ENCODE measurements at places on chromosomes 4 and X.

- peak; percentile 41 for DNase-seq
Observed at GRCh38 chrX:106959901-106960300, 39.7 kb downstream of the CLDN2 start.

- no peak for DNase-seq
Observed at GRCh38 chr4:34039766-34040165, 2204.5 kb downstream of the ARAP2 start.

DNA sequence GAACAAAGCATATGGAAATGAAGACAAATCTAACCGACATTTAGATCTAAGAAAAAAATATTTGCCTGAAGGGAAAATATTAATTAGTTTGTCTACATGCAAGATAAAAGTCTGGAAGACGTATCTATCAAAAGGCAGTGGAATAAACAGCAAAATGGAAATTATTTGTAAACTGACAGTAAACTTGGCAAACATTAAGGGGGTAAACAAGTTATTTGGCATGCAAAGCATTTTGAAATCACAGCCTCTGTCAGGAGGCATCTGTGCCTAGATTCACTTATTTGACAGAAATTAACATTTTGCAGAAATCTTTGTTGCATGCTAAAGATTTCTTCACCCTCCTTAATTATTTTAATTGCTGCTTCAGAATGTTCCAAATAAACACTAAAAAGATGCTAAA lies 1065.8 kb upstream of the POU3F4 start:
- no peak for DNase-seq

GRCh38 chr4:760616-761015 lies 55.0 kb downstream of the PCGF3 start:
- DNase-seq, result no peak

DNA sequence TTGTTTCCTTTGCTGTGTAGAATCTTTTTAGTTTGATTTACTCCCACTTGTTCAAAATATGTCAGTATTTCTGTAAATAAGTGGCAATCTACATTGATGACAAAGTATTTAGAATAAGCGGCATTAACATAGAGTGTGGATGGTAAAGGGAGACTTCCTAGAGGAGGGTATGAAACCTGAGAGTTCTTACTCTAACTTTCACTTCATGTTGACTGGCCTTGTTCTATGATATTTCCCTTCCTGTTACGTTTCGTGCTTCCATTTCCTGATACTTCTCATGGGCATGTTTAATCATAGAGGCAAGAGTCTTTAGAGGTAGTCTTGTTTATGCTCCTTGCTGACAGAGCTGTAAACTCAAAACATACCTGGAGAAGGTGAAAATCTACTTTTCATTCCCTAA lies 408.9 kb downstream of the GLUD2 start:
- DNase-seq, result no peak

DNA sequence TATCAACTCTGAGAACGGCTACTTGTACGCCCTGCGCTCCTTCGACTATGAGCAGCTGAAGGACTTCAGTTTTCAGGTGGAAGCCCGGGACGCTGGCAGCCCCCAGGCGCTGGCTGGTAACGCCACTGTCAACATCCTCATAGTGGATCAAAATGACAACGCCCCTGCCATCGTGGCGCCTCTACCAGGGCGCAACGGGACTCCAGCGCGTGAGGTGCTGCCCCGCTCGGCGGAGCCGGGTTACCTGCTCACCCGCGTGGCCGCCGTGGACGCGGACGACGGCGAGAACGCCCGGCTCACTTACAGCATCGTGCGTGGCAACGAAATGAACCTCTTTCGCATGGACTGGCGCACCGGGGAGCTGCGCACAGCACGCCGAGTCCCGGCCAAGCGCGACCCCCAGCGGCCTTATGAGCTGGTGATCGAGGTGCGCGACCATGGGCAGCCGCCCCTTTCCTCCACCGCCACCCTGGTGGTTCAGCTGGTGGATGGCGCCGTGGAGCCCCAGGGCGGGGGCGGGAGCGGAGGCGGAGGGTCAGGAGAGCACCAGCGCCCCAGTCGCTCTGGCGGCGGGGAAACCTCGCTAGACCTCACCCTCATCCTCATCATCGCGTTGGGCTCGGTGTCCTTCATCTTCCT lies 2.7 kb downstream of the PCDH10 start:
- DNase-seq, result no peak

GRCh38 chr4:14862891-14863290 lies 139.4 kb upstream of the CPEB2 start:
- no peak for DNase-seq

DNA sequence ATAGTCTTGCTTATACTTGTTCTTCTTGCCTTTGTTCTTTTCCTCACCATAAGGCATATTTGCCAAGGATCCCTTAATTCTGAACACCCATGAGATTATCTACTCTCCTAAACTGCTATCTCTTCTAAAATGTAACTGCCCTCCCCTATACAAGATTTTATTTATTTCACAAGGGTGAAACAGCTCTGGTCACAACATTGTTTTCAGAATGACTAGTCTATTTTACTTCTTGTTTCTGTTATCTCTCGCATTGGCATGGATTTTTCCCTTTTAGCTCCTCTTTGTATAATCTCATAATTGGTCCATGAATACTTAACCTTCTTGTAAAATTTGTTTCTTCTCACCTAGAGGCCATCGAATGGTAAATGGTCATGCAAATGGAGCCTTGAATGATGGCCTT lies 17.2 kb upstream of the COL25A1 start:
- DNase-seq, result no peak

DNA sequence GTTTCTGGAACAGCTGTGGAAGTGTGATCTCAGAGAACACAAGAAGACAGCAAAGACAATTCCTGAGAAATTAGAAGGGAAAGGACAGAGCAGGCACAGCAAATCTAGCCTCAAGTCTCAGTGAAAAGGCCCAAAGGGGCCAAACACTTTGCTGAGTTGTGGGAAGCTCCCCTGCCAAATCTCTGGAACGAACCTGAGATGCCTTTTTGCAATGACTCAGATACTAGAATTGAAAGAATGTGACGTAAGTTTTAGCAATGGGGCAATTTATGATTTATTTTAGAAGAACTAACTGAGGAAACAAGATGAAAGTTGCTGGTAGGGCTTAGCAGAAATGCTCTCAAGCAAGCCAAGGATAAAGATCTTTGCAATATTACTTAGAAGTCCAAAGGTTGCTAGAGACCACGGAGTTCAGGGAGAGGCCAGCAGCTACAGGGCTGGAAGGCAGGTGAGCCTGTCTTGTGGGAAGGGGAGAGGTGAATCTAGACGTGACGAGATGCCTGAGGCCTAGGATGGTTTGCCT lies 92.8 kb downstream of the AMELX start:
- no peak for DNase-seq

DNA sequence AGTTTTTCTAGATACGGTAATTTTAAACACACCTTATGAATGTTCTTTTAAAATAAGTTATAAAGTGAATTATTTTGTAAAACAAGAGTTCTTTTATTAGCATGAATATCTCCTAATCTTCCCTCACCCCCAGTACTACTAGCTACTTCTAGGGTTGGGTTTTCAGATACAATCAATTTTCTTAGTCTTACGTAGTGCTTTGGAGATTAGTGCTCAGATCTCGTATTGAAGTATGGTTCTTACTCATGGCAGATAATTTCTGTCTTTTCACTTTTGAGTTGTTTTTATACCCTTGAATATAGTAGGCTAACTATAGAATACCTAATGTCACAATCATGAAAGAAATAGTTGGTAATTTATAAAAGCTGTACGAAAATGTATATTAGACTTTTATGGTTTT lies 43.2 kb downstream of the CDKL5 start:
- DNase-seq, result no peak

DNA sequence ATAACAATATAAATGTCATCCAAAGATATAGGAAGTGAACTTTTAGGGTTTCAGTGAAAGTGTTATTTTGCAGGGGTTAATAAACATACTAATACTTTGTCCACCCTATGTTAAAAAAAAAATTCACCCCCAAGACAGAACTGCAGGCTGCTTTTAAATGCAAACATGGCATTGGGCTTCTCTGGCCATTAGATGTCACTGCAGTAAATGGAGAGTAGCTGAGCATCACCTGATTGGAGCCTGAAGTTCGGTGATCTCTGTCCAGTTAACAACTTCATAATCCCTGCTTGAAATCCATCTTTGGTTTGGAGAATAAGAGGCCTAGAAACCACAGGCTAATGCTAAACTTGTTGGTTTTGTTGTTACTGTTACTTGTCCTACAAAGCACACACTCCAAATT lies 18.7 kb downstream of the SLC25A43 start:
- DNase-seq, result no peak

DNA sequence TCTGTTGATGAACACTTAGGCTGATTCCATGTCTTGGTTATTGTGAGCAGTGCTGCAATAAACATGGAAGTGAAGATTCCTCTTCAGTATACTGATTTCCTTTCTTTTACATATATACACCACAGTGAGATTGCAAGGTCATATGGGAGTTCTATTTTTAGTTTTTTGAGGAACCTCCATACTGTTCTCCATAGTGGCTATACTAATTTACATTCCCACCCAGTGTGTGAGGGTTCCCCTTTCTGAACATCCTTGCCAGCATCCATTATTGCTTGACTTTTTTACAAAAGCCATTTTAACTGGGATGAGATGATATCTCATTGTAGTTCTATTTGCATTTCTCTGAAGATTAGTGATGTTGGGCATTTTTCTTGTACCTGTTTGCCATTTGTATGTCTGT lies 80.5 kb upstream of the GALNT7 start:
- no peak for DNase-seq

GRCh38 chr4:121177246-121178137 lies 13.4 kb upstream of the TNIP3 start:
- DNase-seq, result no peak

DNA sequence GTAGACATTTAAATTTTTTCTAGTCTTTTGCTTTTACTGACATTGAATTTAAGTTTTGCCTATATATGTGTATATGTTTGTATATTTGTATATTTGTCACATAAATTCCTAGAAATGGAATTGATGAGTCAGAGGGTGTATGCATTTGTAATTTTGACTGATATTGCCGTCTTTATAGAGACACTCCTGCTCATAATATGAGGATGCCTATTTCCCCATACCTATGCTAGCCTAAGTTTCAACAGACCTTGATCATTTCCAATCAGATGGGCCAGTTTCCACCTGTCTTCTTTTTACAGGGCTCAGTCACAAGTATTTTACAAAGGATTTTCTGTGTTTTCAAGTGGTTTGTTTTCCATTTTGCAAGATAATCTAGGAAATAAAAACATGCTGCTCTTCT lies 10.8 kb downstream of the PDLIM5 start:
- no peak for DNase-seq

DNA sequence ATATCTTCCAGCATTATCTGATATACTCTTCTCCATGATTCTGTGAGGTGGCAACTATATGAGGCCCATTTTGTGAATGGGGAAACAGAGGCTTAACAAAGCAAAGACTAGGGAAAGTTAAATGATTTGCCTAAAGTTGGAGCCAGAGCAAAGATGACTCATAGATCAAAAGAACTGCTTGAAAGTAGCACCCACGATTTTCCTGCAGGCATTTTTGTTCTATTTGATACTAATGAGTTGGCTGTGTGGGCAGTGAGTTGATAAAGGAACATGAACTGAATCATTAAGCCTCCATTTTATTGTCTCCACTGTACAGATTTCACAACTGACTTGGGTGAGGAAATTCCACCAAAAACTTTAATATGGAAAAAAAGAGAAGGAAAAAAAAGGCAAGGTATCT lies 138.9 kb upstream of the IGFBP7 start:
- no peak for DNase-seq

DNA sequence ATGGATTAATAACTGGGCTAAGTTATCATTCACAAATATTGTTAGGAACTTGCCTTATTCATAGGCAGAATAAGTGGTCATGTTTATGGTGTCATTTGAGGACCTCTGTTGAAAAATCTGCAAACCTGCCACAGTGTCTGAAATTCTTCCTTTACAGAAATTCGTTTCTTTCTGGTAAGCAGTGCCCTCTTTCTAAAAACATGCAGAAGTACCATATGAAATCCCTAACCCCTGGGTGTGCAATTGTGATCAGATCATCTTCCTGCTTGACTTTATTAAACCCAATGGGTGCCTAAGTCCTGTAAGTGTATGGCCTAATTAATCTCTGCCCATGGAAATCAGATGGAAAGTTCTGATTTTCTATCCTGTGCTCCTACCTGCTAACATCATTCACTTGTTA lies 4.4 kb upstream of the HTATSF1 start:
- no peak for DNase-seq

DNA sequence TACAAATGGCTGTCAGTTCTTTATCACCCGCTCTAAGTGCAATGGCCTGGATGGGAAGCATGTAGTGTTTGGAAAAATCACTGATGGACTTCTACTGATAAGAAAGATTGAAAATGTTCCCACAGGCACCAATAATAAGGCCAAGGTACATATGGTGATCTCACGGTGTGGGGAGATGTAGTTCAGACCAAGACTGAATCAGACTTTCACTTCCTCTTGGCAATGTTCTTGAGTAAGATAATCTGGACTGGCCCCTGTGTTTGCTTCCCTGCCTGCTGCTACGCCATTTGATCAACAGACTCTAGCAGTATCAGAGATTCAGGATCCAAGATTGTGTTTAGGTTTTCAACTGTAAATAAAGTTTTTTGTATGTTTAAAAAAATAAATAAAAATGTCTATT lies 682.2 kb upstream of the AMOT start:
- DNase-seq, result peak; percentile 33

DNA sequence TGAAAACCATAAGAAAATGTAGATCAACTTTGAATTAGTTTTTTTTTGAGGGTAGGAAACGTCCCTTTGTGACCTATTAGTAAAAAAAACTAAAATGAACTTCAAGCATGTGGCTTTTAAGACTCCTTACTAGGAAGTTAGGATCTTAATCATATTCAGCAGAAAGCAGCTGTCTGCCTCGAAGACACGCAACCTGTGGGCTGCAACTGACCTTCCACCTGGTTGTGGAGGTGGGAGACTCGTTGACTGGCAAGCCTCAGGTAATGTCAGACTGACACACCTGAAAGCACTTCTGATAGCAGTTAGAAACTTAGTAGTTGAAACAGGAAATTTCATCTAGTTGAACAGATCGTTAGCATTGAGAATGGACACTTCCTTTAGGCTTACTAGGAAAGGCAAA lies 37.4 kb downstream of the CCNG2 start:
- DNase-seq, result no peak

GRCh38 chrX:41526925-41527324 lies 79.8 kb downstream of the NYX start:
- no peak for DNase-seq

GRCh38 chr4:151692443-151692782 lies 68.4 kb downstream of the GATB start:
- no peak for DNase-seq

All from LNCaP clone FGC (cell line).